ENCODE measurements at places on chromosomes 3 and 15.

- DNase-seq = no peak
Observed at GRCh38 chr15:82139823-82140268, 94.0 kb upstream of the MEX3B start.

GRCh38 chr3:126287536-126288241 lies 69.5 kb downstream of the KLF15 start:
- no peak for DNase-seq

GRCh38 chr3:139506766-139507165 lies 30.4 kb upstream of the RBP2 start:
- DNase-seq = no peak

GRCh38 chr15:75131269-75131643 lies 70.4 kb upstream of the C15orf39 start:
- DNase-seq = no peak

DNA sequence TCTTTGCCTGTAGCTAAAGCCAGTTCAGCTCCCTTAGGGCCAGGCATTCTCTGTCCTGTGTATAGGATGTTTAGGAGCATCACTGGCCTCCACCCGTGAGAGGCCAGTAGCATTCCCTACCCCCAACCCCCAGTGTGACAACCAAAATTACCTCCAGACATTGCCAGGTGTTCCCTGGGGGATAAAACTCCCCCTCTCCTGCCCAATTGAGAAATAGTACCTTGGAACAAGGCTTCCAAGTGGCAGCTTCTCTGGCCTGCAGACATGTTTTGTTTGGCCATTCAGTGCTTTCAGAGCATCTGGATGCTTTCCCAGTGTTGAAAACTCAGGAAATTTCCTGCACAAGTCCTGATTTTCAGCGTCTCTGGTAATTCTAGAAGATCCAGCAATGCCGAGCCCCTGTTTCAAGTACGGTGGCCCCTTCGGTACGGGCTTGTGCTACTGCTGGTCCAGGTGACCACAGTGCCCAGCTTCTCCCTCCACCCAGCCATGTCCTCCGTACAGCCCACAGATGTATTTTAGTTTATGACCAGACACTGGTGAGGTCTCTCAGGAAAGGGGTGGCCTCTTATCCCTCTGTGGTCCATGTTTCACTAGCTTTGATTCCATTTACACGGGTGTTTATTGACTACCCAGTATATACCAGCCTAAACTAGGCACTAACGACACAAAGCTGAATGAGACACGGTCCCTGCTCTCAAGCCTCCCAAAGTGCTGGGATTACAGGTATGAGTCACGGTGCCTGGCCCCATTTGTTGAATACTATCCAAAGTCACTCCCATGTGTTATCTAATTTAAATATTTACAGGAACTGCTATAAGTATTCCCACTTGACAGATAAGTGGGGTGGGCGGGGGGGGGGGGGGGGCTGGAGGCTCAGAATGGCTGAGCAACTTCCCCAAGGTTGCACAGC lies 125.4 kb upstream of the RAD18 start:
- no peak for DNase-seq

DNA sequence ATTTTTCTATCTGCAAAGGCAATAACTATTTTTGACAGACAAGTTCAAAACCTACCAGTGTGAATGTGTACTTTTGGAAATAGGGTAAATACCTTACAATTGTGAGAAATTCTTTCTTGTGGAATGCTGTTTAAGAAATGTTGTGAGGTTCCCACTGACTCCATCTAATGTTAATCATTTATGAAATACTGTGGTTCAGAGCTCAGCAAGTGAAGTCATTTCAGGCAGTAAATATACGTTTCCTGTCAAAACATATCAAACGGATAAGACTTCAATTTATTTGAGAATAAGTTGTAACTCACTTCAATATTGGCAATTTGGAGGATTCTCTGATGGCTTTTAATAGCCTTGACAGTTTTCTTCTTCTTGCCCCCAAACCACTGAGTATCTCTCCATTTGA lies 16.4 kb downstream of the TAFA4 start:
- DNase-seq = no peak

DNA sequence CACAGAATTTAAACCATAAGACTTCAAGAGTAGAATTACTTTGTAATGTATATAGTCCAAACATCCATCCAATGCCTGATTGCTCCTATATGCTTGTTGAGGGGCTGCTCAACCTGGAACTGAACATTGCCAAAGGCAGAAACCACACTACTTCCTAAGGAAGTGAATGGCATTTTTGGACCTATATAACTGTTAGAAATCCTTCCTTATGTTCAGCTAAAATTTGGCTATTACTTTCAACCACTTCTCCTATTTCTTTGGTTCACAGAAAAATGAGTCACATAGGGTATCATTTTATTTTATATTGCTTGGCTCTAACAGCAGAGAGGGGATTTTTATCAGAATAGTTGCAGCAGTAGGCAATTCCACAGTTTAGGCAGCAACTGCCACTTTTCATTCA lies 342.1 kb downstream of the SLC9A9 start:
- DNase-seq = no peak

DNA sequence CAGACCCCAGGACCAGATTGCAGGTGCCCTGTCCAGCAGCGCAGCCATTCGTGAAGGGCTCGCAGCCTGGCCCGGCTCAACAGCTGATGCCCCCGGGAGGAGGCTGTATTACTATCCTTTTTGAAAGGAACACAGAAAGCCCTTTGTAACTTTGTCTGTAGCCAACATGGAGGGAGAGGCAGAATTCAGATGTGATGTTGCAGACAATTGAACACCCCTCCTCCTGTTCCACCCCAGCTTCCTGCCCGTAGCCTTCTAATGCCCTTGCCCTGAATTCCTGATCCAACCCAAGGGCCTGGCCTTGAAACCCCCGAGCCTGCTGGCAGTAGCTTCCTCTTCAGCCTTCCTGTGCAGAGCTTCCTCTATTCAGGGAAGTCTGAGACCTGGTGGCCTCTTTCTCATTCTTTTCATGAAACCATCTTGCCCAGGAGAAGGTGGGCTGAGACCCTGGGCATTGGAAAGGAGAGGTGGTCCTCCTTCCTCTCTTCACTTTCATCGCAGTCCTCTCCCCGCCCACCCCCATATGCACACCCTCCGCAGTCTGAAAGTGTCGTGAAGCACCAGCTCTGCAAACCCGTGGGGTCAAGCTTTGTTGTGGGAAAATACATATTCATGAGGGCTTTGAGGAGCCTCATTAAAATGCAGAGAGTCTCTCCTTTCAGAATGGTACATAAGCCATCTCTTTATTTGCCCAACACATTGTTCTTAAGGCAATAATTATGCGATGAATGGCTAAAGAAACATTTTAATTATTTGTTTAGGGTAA lies 109.2 kb downstream of the APBA2 start:
- DNase-seq = no peak

DNA sequence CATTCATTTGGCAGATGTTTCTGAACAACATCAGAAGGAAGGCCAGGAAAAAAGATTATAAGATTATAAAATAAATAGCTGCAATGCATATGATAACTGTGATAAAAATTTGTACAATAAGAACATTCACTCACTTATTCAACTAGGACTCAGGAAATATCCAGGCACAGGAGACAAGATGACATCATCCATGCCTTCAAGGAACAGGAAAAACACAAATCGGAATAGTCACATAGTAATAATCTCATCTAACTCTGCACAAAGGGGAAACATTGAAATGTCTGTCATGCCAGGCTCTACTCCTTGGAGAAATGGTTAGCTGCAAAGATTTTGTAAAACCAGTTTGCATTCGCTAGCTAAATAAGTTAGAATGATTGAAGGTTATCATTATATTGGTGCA lies 233.5 kb upstream of the AGTR1 start:
- no peak for DNase-seq

DNA sequence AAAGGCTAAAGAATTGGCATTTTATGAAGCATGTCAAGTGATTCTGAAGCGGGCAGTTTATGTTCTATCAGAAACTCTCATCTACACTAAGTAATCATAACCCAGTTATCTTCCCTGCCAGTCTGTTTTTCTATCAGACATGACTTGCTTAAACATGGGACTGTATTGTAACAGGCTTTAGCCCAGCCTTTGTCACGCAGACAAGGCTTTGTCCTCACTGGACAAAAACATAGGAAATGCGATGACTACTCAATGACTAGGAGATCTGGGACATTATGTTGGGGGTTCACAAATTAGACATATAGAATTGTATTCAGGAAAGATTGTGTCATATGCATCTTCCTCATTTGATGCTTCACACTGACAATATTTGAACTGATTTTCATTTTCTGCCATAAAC lies 115.5 kb downstream of the GADL1 start:
- DNase-seq = no peak

DNA sequence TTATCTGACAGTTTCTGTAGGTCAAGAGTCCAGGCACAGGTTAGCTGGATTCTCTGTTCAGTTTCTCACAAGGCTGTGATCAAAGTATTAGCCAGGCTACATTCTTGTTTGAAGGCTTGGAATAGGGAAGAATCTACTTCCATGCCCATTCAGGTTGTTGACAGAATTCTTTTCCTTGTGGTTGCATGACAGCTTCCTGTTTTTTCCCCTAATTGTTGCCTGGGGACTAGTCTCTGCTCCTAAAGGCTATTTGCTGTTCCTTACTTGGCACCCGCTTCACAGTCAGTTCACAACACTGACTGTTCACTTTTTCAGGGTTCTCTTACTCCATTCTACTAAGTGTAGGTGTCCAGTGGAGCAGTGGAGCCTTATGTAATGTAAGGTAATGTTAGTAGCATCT lies 115.4 kb upstream of the GBE1 start:
- DNase-seq = no peak

DNA sequence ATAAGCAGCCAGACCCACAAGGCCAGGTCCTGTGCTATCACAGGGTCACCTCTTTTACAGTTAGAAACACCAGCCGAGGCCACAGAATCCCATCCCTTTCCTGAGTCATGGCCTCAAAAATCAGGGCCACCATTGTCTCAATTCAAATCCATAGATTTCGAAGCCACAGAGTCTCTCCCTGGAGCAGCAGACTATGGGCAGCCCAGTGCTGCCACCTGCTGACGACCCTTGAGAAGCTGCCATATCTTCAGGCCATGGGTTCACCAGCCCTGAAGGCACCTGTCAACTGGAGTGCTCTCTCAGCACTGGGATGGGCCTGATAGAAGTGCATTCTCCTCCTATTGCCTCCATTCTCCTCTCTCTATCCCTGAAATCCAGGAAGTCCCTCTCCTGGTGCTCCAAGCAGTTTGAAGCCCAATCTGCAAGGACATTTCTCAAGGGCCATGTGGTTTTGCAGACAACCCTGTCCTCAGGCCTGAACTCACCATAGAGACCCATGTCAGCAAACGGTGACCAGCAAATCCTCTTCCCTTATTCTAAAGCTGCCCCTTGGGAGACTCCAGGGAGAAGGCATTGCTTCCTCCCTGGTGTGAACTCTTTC lies 39.6 kb downstream of the TGM4 start:
- no peak for DNase-seq

GRCh38 chr3:29544701-29545363 lies 264.0 kb downstream of the RBMS3 start:
- DNase-seq = no peak

DNA sequence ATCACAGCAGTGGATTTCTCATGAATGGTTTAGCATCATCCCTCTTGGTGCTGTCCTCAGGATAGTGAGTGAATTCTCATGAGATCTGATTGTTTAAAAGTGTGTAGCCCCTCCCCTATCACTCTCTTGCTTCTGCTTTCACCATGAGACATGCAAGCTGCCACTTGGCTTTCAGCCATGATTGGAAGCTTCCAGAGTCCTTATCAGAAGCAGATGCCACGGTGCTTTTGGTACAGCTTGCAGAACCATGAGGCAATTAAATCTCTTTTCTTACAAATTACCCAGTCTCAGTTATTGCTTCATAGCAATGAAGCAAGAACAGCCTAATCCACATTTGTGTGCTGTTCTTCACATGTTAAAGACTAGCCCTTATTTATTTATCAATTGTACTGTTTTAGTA lies 495.2 kb upstream of the EPHA6 start:
- DNase-seq = no peak

DNA sequence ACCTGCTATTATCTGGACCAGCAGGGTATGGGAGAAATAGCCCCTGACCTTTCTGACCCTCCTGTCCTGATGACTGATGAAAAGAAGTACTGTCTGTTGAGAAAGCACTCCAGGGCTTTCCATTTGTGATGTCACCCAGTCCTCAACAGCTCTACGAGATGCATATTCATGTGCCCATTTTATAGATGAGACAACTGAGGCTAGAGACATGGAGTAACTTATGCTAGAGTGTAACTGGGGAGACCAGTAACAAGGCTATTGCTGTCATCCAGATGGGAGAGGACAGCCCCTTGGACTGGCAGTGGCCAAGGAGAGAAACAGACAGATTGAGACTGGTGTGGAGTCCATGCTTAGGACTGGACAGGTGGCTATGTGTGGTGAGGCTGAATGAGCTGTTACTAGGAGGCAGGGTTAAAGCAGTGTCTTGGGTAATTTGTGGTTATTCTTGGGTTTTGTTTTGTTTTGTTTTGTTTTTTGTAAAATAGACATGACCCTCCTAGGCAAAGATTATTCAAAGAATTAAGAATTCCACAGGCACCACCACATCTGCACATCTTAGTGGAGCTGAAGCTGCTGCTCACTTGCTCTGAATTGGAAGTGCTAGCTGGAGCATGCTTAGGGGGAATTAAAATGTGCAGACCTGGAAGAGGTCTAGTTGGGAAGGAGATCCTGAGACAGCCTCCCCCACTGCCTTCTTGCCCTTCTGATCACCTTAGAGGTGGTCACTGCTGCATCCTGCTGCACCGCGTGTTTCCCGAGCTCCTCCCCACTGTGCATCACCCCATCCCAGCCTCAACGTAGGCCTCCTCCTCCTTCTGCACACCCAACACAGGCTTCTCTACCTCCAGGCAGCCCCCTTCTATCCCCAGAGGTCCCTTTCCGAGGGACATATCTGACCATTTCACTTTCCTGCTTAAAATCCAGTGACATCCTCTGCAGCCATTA lies 8.4 kb downstream of the HRH1 start:
- DNase-seq = no peak

DNA sequence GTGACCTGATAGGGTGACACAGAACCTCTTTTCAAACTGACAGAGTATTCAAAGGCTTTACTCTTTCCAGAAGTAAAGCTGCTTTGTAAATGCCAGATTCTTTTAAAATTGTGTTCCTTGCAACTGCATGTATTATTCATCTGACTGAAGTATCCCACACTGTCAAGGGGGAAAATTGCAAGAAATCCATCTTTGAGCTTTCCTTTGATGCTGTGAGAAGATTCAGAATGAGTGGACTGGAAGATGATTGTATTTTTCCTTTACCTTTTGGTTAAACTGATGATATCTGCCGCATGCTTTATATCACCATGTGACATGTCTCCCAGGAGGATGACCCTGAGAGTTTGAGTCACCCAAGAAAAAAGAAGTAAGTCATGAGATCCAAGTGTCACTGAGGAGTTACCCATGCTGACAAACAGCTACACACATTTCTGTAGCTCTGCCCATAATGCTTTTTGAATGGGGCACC lies 250.8 kb upstream of the CBLB start:
- no peak for DNase-seq

- no peak for DNase-seq
Observed at GRCh38 chr3:13947912-13948311, 68.0 kb upstream of the WNT7A start.

GRCh38 chr3:42336103-42336502 lies 70.1 kb upstream of the CCK start:
- DNase-seq = no peak

Measured in AG09309 (cell line).